NCI-H526 treated with DMSO at 0.1 percent for 48 hours (cell line): ENCODE measurements at places on chromosomes 3 and 15.

- DNase-seq, result no peak
These were observed 13.1 kb downstream of the ARIH1 start for GRCh38 chr15:72487070-72487797.

GRCh38 chr15:70585707-70586034, 177.7 kb downstream of the UACA start:
- DNase-seq, result no peak

DNA sequence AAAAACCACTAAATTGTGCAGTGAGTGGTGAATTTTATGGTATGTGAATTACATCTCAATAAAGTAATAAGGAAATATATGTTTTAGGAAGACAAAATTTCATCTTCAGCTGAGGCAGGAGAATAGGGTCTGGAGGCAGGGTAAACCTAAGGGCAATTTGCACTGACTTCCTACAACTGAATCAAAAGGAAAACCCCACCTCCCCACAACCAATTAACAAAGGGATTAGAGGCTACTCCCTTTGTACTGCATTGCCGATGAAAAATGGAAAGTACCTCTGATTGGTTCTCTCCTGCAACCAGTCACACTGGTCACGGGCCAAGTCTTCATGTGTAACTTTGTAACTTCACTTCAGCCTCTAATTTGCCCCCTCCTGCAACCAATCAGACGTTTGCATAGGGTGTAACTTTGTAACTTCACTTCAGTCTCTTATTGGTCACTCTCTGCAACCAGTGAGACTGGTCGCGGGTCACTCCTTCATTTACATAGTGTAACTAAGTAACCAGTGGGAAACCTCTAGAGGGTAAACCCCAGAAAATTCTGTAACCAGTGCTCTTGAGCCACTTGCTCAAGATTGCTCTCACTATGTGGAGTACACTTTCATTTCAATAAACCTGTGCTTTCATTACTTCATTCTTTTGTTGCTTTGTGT, 244.5 kb downstream of the CNTN4 start:
- DNase-seq, result no peak

DNA sequence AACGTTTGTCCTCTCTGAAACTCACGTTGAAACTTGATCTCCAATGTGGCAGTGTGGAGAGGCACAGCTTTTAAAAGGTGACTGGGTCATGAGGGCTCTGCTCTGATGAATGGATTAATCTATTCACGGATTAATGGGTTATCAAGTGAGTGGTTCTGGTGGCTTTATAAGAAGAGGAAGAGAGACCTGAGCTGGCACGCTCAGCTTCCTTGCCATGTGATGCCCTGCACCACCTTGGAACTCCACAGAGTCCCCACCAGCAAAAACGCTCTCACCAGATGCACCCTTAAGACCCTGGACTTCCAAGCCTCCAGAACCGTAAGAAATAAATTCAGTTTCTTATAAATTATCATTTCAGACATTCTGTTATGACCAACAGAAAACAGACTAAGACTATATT, 2.6 kb downstream of the PPP1R2 start:
- no peak for DNase-seq

DNA sequence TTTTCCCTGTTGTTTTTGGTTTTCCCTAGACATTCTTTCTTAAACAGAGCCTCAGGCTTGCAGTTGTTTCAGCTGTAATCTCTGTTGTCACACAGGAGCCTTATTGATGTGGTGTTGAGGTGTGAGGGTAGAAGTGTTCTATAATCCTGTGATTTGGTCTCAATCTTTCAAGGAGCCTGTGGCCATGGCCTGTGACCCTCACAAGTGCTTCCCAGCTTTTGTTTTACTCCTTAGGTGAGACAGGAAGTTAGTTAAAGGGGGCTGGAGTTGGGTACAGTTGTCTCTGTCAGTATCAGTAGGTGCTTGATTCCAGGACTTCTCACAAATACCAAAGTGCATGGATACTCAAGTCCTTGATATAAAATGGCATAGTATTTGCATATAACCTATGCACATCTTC, 77.2 kb downstream of the PDCD6IP start:
- no peak for DNase-seq
